ENCODE measurements at places on chromosomes 11 and 22. TPM values are rescaled to one million over a fixed set of nuclear protein-coding genes. Genes with fewer than 3 reads are reported as not detected.

- DNase-seq, result no peak
- H3K4me1 ChIP-seq, result peaks cover 49% of the 10 kb centered on the region
- peaks cover 10% of the 10 kb centered on the region for H3K36me3 ChIP-seq
- no peak overlapping the region for H3K27ac ChIP-seq
- H3K27me3 ChIP-seq, result peaks cover 4% of the 10 kb centered on the region
- no peak overlapping the region for H3K4me3 ChIP-seq
Observed at GRCh38 chr11:324156-324555, 3.5 kb upstream of the IFITM3 start.

DNA sequence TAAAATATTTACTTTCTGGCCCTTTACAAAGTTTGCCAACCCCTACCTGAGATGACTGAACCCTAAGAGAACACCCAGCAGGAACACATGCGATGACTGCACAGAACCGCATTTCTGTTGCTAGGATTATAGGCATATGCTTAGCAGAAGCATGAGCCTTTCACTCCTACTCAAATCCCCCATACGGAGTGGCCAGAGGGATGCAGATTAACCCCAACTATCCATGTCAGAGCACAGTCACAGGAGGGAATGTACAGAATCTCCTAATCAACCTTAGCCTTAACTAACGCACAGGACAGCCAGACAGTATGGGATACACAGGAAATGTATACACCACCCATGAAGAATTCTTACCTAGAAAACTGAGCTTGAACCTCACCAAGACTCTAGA is 6.2 kb downstream of the HPS4 start:
- H3K27me3 ChIP-seq, result no peaks in the 10 kb centered on the region
- H3K4me1 ChIP-seq, result peaks cover 63% of the 10 kb centered on the region
- no peak overlapping the region for H3K4me3 ChIP-seq
- H3K27ac ChIP-seq, result peak overlapping the region; percentile 24
- no peak for DNase-seq

- H3K4me3 ChIP-seq, result no peak overlapping the region
- no peak for DNase-seq
- no peaks in the 10 kb centered on the region for H3K27me3 ChIP-seq
- no peaks in the 10 kb centered on the region for H3K36me3 ChIP-seq
Observed at GRCh38 chr22:48864748-48865147, 962.9 kb downstream of the BRD1 start.

- H3K4me3 ChIP-seq, result no peak overlapping the region
- H3K27ac ChIP-seq, result no peak overlapping the region
- peaks cover 6% of the 10 kb centered on the region for H3K27me3 ChIP-seq
- no peak for DNase-seq
- H3K36me3 ChIP-seq, result no peaks in the 10 kb centered on the region
- no peaks in the 10 kb centered on the region for H3K4me1 ChIP-seq
Observed at GRCh38 chr11:108967571-108967970, 302.7 kb downstream of the DDX10 start.

- H3K4me3 ChIP-seq, result no peak overlapping the region
- no peaks in the 10 kb centered on the region for H3K36me3 ChIP-seq
- no peak for DNase-seq
- H3K27ac ChIP-seq, result no peak overlapping the region
- peaks cover 8% of the 10 kb centered on the region for H3K27me3 ChIP-seq
Observed at GRCh38 chr22:22203048-22203971, 41.3 kb upstream of the VPREB1 start.

- no peaks in the 10 kb centered on the region for H3K27me3 ChIP-seq
- H3K27ac ChIP-seq, result no peak overlapping the region
- H3K4me1 ChIP-seq, result peaks cover 12% of the 10 kb centered on the region
- H3K4me3 ChIP-seq, result no peak overlapping the region
- no peaks in the 10 kb centered on the region for H3K36me3 ChIP-seq
Observed at GRCh38 chr11:68409748-68410344, 50.7 kb upstream of the PPP6R3 start.

GRCh38 chr11:8356721-8357504 is 93.2 kb upstream of the LMO1 start:
- H3K27me3 ChIP-seq, result peaks cover 14% of the 10 kb centered on the region
- no peak for DNase-seq
- no peaks in the 10 kb centered on the region for H3K4me1 ChIP-seq
- H3K4me3 ChIP-seq, result no peak overlapping the region

GRCh38 chr11:64916040-64916774 is 802 bp downstream of the ATG2A start:
- peak overlapping the region; percentile 92 for H3K4me3 ChIP-seq
- H3K4me1 ChIP-seq, result peaks cover 28% of the 10 kb centered on the region
- H3K36me3 ChIP-seq, result peaks cover 12% of the 10 kb centered on the region
- H3K27me3 ChIP-seq, result no peaks in the 10 kb centered on the region

- no peaks in the 10 kb centered on the region for H3K4me1 ChIP-seq
- H3K4me3 ChIP-seq, result no peak overlapping the region
- no peaks in the 10 kb centered on the region for H3K36me3 ChIP-seq
- no peaks in the 10 kb centered on the region for H3K27me3 ChIP-seq
- no peak for DNase-seq
Observed at GRCh38 chr11:47447906-47448305, 1.0 kb downstream of the RAPSN start.

GRAP2 gene
- 111 TPM for total RNA-seq

LMO1 gene
- not detected for total RNA-seq

GRCh38 chr11:94933223-94934130 is 39.9 kb downstream of the CWC15 start:
- DNase-seq, result no peak
- H3K27me3 ChIP-seq, result no peaks in the 10 kb centered on the region
- no peaks in the 10 kb centered on the region for H3K36me3 ChIP-seq

DNA sequence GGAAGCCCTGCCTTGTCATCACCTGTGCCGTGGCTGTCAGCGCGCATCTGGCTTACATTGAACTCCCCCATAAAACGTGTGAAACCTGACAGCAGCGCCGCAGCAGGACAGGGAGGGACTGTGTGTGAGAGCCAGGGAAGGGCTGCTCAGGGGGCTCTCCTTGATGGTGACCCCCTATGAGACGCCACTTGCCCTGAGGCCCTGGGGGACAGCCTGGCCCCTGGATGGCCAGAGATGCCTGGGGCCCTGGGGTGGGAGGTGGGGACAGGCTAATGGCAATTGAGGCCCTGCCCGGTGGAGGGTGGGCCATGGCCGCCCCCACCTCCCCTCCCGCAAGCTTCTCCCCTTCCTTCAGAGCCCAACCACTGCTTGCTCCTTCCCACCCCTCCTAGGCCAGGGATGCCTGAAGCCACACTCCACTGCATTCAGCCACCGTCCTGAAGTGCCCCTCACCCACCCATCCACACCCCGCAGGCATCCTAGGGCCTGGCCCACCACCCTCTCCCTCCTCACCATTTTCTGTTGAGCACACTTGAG is 35.3 kb upstream of the KCNQ1OT1 start:
- H3K4me3 ChIP-seq, result no peak overlapping the region
- no peak overlapping the region for H3K27ac ChIP-seq
- H3K36me3 ChIP-seq, result no peaks in the 10 kb centered on the region
- H3K27me3 ChIP-seq, result no peaks in the 10 kb centered on the region
- no peak for DNase-seq

MPPED2 gene
- total RNA-seq, result not detected

- DNase-seq, result no peak
- no peak overlapping the region for H3K27ac ChIP-seq
- peaks cover 19% of the 10 kb centered on the region for H3K4me1 ChIP-seq
Observed at GRCh38 chr11:10538924-10539323, 2.1 kb downstream of the RNF141 start.
